ENCODE measurements at places on chromosomes 12 and 14.

DNA sequence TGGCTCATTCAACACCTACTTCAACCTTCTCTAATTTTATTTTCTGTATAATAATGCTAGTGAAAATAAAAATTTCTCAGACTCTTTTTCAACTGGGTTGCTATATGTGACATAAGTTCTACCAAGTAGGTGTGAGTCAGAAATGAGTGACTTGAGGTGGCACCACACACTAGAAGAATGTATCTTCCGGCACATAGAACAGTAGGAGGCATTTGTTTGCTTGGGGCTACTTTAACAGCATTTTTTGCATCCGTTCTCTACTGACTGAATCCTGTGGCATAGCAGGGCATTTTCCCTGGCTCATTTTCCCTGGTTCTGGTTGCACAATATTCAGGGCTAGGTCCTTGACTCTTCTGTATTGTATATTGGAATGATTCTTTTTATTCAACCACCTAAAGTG lies 194.0 kb upstream of the SLC16A7 start:
- no peak for DNase-seq

DNA sequence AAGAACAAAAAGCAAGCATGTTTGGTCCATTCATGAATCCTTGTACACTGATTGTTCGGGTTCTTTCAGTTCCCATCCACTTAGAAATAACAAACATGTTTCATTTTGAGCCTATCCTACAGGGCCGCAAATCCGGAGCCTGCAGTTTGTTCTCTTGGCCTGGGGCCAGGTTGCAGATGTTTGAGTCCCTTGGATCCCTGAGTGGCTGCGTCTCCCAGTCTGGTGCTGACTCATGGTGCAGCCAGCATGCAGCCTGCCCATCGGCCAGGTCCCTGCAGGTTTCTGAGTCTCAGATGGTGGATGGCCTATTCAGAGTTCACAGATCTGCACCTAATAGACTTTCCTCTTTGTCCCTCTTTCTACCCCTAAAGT lies 1.9 kb upstream of the DYNC1H1 start:
- no peak for DNase-seq

- DNase-seq: peak; percentile 87
Measured at GRCh38 chr12:89525824-89526770, at the start of gene POC1B. POC1B (minus strand) TSS chr12:89526047; CDS start chr12:89525895, 152 bp downstream.

DNA sequence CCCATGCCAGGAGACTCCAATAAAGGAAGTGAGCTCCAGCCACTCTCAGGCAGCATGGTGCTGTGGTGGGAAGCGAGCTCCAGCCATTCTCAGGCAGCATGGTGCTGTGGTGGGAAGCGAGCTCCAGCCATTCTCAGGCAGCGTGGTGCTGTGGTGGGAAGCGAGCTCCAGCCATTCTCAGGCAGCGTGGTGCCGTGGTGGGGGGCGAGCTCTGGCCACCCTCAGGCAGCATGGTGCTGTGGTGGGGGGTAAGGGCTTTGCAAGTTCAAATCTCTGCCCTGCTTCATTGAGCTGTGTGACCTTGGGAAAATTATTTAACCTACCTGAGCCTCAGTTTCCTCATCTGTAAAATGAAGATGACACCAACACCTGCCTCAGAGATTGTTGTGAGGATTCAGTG lies 975.1 kb downstream of the BCL11B start:
- DNase-seq: no peak

DNA sequence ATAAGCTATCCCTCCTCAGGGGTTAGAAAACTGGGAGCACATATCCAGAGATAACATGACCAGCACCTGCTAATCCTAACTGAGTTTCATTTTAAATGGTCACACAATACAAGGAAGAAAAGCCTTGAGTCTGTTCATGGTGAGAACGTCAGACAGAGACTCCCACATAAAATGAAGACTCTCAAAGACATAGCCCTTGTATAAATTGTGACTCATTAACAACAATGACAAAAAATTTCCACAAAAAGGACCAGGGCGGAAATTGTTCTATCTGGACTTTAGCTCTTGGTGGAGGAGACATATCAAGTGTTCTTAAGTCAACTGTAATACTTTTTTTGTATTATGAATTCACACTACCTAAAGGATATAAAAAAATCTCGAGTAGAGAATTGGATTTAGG lies 313.7 kb upstream of the DCN start:
- no peak for DNase-seq

DNA sequence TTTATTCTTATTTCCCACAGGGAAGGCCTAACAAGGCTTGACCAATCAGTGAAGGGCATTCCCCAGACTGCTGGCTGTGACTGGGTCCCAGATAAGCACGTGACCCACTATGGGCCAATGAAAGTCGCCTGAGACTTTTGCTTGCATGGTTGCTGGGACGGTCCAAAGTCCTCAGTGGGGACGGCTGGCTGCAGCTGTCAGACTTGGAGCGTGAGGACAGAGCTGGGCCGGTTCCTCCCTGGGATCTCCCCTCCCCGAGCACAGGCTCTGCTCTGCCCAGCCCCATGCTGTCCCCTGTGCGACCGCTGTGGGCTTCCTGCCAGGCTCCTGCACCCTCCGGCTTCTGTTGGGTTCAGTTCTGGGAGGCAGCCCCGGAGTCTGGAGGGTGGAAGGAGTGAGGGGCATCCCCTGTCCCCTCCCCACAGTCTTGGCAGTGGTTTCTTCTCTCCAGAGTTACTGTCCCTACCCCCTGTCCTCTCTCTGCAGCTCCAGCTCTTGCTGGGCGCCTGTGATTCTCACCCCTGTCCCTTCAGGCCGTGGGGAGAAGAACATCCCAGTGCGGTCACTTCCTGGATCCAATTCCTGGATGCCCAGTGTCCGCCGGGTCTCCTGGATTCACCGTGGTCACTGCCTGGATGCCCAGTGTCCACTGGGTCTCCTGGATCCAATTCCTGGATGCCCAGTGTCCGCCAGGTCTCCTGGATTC lies 50.1 kb downstream of the GALNT9 start:
- DNase-seq: peak; percentile 55

Data from right kidney (tissue), 9 donors.